Pulmonary artery endothelial cell (primary cell): ENCODE measurements at places on chromosomes 7 and 10. TPM values are rescaled to one million over a fixed set of nuclear protein-coding genes. Genes with fewer than 3 reads are reported as not detected.

Gene TMEM236
- total RNA-seq, result 0.07 and 0.11 TPM in 2 replicates

Gene ABCB4
- 0.11 TPM in 1 of 2 replicates, not detected in the other for total RNA-seq

Gene NFE2L3
- 66.2 and 68.0 TPM in 2 replicates for total RNA-seq

Gene TMEM176B
- total RNA-seq, result not detected in 2 replicates

Gene NRCAM
- total RNA-seq, result 59.2 and 87.2 TPM in 2 replicates

Gene SKIDA1
- total RNA-seq, result 0.33 and 0.46 TPM in 2 replicates

Gene ECD
- total RNA-seq, result 29.9 and 33.3 TPM in 2 replicates

Gene MACC1
- total RNA-seq, result under 0.01 TPM in 2 replicates

Gene LEP
- not detected in 2 replicates for total RNA-seq

Gene C10orf105
- total RNA-seq, result not detected in 2 replicates

Gene MYL10
- not detected in 2 replicates for total RNA-seq

Gene INSYN2A
- not detected in 2 replicates for total RNA-seq

Gene NPVF
- total RNA-seq, result not detected in 2 replicates

Gene NPC1L1
- total RNA-seq, result not detected in 2 replicates

Gene DNAJC12
- 0.13 and 0.39 TPM in 2 replicates for total RNA-seq

Gene SMO
- total RNA-seq, result 2.4 and 5.0 TPM in 2 replicates

Gene ABCB1
- total RNA-seq, result 5.1 and 5.4 TPM in 2 replicates

Gene UCMA
- not detected in 2 replicates for total RNA-seq

Gene MTG1
- 46.0 and 56.7 TPM in 2 replicates for total RNA-seq

Gene ADAP1
- 0.79 and 1.8 TPM in 2 replicates for total RNA-seq

Gene FAM241B
- 0.20 TPM in 1 of 2 replicates, not detected in the other for total RNA-seq

Gene MBL2
- not detected in 2 replicates for total RNA-seq
